ENCODE measurements at places on chromosomes 12 and 14.
A peak's percentile ranks its signal among the peaks of the same experiment; 100 is the strongest.

GRCh38 chr12:128761379-128761790 lies 62.4 kb downstream of the SLC15A4 start:
- DNase-seq: no peak

DNA sequence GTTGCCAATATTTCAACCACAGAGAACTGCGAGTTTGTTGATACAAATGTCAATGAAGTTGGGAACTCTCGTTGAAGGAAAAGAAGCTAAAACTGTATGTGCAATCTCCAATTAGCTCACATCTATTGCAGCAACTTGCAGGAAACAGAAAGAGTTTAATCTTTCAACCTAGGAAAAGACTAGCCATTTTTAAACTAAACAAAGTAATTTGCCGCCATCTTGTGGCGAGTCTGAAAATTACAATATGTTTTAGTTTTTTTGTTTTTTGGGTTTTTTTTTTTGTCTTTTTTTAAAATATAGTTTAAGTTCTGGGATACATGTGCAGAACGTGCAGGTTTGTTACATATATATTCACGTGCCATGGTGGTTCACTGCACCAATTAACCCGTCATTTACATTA lies 131.2 kb upstream of the FOXG1 start:
- no peak for DNase-seq

DNA sequence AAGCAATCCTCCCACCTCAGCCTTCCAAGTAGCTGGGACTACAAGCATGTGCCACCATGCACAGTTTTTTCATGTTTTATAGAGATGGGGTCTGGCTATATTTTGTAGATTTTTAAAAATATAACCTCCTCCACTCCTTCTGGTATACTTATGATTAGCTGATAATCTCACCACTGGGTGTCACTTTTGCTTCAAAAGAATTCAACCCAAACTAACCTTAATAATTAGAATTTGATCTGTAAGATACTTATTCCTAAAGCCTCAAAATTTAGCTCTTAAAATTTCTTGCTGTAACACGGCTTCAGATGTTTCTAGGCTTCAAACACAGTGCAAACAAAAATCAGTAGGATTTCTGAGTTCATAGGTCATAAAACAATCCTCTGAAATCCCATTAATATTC lies 130.3 kb downstream of the CEP83 start:
- no peak for DNase-seq

DNA sequence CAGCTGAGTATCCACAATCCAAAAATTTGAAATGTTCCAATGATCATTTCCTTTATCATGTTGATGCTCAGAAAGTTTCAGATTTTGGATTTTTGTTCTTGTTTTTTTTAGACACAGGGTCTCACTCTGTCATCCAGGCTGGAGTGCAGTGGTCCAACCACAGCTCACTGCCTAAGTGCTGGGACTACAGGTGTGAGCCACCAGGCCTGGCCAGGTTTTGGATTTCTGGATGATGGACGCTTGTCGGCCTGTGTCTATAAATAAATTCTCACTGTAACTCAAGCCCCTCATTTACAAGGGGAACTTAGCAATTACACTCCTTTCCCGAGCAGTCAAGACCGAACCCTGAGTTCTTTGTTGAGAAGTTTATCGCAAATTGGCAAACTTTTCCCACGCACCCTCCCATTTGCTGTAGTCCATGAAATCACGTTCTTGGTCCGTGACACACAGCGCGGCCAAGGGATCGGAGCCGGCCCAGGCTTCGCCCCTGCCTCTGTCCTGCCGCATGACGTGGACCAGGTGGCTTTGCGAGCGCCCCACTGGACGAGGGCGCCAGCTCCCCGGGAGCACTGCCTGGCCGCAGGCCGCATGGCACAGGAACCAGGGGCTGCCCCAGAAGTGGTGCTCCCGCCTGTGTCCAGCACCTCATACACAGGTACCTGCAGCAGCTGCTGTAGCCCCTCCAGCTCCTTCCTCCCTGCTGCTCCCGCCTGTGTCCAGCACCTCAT lies 14.0 kb upstream of the ANKLE2 start:
- DNase-seq: no peak

DNA sequence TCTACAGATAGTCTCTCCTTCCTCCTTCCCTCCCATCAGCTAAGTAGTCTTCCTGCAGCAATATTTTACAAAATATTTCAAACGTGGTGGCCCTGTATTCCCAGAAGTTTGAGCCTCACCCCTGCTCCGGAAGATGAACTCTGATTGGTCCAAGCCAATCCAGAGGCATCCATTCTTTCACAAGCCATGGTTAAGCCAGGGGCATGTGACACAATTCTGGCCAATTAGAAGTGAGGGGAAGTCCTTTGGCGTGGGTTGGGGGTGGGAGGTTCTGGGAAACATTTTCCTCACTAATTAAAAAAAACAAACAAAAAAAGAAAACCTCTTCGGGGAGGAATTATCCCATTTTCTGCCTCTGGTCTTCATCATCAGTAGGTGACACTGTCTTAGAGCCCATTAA lies 69.4 kb upstream of the GSC start:
- DNase-seq: no peak

DNA sequence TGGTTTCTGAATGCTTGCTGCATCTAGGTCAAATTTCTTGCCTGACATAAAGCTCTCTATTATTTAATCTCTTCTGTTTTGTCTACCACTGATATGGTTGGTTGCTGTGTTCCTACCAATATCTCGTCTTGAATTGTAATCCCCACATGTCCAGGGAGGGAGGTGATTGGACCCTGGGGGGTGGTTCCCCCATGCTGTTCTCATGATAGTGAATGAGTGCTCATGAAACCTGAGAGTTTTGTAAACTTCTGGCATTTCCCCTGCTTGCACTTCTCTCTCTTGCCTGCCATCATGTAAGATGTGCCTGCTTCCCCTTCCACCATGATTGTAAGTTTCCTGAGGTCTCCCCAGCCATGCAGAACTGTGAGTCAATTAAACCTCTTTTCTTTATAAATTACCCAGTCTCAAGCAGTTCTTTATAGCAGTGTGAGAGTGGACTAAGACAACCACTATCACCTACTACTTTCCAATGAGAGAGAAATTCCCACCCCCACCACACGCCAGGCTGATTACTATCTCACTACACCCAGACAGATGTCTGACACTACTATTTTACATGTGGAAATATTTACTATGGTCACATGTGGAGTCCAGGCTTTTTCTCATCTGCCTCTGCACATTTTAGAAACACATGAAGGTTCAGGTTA lies 69.2 kb upstream of the ATP2B1 start:
- no peak for DNase-seq

GRCh38 chr12:75692876-75693275 lies 181.5 kb upstream of the KRR1 start:
- DNase-seq: no peak

GRCh38 chr12:48997719-48998496 lies 1.3 kb downstream of the DDN start:
- peak; percentile 92 for DNase-seq

- no peak for DNase-seq
These were observed 1.7 kb downstream of the PSMB11 start for GRCh38 chr14:23043754-23044153.

DNA sequence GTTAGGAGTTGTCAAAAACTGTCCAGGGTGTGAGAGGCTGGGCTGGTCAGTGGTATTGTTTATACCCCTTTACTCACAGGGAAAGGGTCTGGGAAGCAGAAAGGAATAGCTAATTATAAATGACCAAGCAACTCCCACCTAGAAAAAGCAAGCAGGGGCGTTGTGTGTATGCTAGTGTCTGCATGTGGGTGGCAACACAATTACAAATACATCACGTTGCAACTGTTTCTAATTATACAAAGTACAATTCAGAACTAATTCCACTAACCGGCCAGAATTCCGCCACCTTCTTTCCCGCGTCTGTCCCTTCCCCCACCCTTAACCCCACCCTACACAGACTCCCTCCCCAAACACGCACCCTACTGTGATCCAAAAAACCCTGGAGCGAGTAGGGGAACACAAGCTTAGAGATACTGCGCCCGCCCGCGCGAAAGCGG lies 2.2 kb downstream of the DPF3 start:
- no peak for DNase-seq

- no peak for DNase-seq
These were observed 2.0 kb downstream of the BBS10 start for GRCh38 chr12:76346236-76346635.

- no peak for DNase-seq
These were observed 149.4 kb downstream of the SLC38A4 start for GRCh38 chr12:46676396-46676795.
